GM23248 (cell line): ENCODE measurements at places on chromosomes 12 and 14.

- no peak for DNase-seq
These were observed 59.2 kb downstream of the BICDL1 start for GRCh38 chr12:120048263-120048662.

- DNase-seq = no peak
These were observed 180.8 kb downstream of the EFCAB11 start for GRCh38 chr14:89773644-89774316.

- no peak for DNase-seq
These were observed 313.6 kb upstream of the RTL1 start for GRCh38 chr14:101217080-101217463.

- DNase-seq = no peak
These were observed 159.4 kb downstream of the SPTSSA start for GRCh38 chr14:34302654-34303053.

DNA sequence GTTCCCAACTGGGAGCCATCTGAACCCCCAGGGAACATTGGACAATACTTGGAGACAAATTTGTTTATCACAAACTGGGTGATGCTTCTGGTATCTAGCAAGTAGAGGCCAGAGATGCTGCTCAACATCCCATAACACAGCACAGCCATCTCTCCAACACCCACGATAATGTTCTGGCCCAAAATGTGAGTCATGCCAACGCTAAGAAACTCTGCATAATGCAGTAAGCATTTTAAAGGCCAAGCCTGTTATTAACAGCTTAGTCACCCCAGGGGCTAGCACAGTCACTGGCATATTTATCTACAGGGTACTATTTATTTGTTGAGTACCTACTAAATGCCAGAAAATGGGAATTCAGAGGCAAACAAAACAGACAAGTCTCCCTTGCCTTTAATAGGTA lies 873.1 kb upstream of the TMEM132C start:
- peak; percentile 97 for DNase-seq

DNA sequence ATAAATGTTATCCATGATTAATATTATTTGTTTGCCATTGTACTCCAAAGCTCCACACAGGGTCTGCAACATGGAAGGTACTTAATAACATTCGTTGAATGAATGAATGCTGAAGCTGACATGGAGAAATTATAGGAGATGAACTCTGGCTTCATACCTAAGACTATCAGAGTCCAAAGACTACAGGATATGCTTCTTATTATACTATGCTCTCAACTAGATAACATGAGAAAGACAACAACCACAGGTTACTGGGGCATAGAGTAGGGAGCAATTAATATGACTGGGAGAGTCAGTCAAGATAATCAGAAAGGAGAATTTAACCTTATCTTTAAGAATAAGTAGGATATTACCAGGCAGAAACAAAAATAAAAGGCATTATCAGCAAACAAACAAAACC lies 236.3 kb upstream of the SOX5 start:
- DNase-seq = no peak

GRCh38 chr12:123058481-123058880 lies 78.0 kb downstream of the ARL6IP4 start:
- DNase-seq = no peak
